Hematopoietic multipotent progenitor cell treated with erythropoietin and hydrocortisone succinate and interleukin-3 and kit ligand, for 15 days (in vitro differentiated cells): ENCODE measurements at places on chromosomes 3 and 15.

DNA sequence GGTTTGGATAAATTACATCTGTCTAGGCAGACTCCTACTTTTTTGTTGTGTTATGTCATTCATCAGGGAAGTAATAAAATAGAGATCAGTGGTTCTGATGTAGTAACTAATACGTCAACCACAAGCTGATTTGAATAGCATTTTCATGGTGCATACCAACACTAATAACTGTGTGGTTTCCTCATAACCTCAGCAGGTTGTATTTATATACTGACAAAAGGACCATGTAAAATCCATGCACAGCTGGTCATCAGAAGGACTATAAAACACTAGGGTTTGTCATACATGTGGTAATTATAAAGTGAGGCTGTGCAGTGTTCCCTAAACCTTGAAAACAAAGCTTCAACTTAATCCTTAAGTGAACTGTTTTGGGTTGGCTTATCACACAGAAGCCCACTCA is 216.8 kb upstream of the RBMS3 start:
- no peak for DNase-seq

DNA sequence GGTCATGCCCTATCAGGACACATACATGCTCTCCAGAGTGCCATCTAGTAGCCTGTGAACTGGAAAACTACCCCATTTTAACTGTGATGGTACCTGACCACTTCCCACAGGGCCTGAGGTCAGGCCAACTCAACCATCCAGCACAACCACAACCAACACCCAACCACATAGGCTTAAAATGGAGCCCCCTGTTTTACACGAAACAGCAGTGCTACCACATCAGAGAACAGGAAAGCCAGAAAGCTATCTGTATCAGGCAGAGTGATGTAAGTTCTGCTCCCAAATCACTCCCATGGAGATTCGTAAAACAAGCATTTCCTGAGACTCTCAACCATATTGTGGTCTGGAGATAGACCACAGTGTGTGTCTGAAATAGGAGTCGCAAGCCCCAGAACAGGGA is 1017.3 kb upstream of the EPHA6 start:
- DNase-seq, result no peak

DNA sequence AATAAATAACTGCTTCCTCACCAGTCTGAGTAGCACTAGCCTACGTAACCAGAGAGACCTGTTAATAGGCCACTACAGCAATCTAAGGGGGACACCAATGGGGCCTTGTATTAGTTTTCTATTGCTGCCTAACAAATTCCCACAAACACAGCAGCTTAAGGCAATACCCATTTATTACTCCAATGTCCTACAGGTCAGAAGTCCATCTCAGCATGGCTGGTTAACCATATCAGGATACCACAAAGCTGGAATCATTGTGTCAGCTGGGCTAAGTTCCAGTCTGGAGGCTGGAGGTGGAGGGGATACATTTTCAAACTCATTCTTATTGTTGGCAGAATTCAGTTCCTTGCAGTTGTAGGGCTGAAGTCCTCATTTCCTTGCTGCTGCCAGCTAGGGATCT is 331.9 kb downstream of the ULK4 start:
- no peak for DNase-seq

DNA sequence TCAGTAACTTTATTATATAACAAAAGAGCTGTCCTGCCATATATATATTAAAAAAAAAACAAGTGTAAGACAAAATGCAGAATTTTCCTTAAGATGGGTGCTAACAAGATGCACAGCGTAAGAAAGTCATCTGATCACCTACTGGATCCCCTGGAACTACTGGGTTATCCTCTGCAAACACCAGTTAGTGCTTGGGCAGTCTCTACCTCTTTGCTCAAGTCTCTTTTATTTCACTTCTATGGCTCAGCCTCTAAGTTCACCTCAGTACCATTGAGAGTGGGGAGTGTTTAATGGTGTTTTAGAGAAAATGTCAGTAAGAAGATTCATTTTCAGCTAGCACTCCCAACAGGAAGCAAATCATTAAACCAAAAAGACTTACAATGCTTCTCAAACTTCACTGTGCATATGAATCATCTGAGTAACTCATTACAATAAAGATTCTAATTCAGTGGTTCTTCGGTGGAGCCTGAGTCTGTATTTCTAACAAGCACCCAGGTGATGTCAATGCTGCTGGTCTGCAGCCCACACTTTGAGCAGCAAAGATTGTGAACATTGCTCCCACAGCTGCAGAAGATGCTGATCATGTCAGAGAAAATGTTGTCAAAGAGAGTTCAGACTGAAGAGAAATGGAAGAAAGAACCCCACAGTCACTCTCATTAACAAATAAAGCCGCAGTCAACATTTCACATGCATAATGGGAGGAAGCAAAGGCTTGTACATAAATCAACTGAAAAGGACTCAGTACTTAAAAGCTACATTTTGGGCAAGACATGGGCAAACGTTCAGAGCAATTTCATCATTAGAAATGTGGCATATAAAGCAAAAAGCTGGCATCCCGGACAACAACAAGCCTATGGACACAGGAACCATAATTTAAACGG is 227.1 kb upstream of the ATP11B start:
- no peak for DNase-seq

DNA sequence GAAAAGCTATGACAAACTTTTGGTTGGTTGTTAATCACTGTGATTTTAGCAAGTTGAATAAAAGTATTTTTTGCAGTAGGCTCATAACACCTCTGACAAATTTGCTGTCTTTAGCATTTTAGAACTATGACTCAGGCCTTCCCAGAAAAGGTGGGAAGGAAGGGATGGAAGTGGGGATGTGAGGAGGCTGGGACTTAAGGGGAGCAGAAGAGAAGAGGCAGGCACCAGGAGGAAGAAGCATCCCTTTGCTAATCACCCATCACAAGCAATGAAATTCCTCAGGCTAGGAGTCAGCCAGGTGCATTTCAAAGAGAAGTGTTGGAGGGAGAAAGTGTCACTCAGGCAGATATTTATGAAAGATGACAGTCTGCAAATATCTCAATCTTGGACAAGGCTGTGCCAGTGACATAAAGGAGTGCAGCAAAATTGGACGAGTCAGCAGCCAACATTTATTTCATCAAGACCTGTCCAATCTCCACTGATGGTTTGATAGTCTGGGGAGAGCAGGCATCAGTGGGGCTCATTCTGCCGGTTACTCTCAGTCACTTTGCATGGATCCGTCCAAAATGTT is 337.3 kb upstream of the ARRDC4 start:
- no peak for DNase-seq

GRCh38 chr3:144774897-144775296 is 803.3 kb downstream of the DIPK2A start:
- DNase-seq, result no peak

DNA sequence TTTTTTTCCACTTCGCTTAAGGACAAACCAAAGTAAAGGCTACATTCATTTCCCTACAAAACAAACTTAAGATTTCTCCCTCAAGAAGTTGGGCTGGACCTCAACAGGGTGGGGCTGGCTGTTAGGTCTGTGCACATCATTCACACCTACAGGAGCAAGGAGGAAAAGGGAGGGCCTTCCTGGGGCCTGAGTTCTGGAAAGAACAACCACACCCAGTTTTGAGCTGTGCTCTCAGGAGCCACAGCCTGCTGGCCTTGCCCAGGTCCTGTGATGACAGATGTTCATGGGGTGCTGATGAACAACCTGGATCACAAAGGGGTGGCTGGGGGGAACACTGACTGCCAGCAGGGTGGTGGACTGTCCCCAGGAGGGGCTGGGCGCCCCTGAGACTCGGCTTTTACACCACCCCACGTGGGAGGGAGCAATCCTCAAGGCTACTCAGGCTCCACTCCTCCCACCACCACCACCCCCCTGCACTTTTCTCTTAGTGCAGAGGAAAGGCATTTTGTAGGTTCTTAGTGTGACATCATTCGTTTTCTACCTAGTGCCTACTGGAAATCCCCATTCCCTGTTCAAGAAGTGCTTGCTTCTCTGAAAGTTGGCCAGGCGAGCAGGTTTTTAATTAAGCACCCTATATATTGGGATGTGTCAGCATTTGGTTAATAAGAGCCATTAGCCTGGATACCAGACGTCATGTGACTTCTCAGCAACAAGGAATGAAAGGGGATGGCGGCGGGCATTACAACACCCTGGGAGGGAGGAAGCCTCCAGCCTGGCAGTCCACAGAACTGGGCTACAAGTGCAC is 35.7 kb downstream of the CCNB2 start:
- DNase-seq, result no peak

DNA sequence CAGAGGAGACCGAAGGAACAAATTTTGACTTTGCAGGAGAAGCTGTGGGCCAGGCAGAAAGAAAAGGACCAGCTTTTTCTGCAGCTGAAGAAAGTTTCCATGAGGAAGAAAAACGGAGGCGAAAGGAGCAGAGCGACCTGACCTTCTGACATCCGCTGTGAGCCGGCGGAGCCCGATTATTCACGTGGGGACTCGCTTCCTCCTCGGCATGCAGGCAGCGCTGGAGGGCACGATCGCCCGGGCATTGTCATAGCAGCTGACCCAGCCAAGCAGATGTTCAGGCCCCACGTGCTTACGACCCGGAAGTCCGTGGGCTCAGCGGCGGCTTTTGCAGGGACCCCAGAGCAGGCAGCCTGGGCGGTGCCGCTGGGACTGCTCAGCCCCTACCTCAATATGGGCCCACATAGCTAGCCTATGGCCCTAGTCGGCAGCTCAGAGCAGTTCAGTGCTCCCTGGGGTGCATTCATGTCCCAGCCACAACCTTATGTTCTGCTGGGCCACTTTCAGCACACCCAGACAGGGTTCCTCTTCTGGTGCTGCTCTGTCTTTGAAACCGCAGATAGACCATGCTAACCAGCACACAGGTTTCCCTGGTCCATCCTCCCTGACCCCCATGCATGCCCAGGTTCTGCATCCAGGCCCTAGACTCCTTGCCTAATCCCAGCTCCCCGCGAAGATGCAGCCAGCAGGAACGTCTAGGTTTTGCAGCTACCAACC is 10.5 kb upstream of the EIF4A2 start:
- no peak for DNase-seq

DNA sequence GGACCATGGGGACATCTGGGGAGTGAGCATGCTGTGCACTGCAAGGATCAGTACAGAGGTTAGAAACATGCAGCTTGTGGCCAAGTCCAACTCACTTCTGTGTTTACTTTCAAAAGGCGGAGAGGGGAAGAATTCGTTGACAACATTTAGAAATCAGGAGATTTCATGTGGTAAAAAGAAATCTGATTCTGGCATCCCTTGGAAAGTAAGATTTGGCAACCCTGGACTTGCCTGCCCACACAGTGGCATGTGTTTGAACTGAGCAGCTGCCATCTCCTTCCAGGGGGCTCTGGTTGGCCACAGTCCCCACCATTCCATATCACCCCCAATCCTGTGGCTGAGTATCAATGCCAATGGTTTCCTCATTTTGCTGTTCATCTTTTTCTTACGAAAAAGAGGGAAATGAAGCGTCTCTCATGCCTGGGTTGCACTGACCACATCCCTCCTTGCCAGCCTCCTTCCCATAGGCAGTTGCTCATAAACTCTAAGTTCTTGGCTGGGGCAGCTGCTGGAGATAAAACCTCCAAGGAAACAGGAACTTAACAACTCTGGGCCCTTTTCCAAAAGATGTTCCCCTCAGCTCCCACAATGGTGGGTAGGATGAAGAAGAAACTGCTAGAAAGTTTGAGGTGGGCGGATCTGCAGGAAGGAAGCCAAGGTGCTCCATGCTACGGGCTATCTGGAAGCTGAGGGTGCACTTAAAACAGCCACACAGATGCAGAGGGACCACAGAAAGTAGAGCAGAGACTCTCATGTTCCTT is 29.2 kb downstream of the SLC6A11 start:
- no peak for DNase-seq

- no peak for DNase-seq
These were observed 228.8 kb downstream of the ISL2 start for GRCh38 chr15:76565366-76565765.

DNA sequence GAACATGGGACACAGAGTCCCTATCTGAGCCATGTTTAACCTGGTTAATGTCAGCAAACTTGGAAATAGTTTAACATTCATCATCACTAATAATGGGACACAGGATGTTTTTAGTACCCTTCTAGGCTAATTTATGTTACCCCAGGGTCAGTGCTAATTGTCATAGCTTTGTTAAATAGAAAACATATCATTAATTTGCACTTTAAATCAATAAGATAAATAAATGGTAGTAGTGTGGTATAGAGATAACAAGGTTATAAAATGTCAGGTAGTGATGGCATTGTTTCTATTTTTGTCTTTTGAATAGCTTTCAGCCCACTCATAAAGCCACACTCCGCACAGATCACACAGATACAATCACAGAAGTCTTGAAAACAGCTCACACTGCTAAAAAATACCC is 534.9 kb downstream of the MECOM start:
- DNase-seq, result no peak

GRCh38 chr3:89847955-89848354 is 740.5 kb downstream of the EPHA3 start:
- no peak for DNase-seq

GRCh38 chr3:182702216-182702615 is 91.1 kb upstream of the ATP11B start:
- no peak for DNase-seq

DNA sequence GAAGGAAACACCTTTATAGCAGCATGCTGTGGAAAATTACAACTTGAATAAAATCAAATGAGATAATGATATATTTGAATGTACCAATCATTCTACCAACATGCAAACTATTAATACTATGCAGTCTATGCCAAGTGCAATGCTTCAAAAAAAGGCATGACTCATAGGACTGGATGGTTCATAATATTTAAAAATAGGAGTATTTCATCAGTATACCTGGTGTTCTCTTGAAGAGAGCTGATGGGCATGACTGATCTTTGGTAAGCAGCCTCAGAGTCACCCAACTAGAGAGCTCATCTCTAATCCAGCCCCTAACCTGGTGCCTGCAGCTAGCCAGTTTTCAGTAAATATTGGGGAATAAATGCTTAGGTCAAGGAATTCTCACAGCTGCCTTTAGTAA is 434.7 kb upstream of the ARRDC4 start:
- DNase-seq, result no peak

- DNase-seq, result no peak
These were observed 15.3 kb downstream of the ZMAT3 start for GRCh38 chr3:179056326-179056725.

DNA sequence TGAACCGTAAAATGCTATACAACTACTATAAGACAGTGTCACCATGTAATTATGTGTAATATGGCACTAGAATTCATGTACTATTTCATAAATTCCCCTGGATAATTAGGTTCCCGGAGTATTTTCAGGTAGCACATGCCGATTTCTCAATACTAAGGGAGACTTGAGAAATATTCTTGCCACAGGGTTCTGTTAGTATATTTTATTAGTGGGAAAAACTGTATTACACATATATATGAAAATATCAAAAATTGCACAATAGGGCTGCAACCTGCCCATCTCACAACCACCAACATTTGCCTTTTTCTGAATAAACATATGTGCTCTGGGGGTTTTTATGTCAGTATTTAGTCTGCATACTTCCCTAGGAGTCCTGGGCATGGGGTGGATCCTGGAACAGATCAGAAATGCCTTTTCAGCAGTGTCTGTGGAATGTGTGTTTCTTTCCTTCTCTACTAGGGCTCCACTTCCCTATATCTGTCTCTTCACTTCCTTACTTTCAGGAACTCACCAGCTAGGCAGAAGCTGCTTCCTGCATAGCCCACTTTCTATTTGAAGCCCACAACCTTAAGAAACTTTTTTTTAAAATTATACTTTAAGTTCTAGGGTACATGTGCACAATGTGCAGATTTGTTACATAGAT is 87.5 kb downstream of the RPL39L start:
- DNase-seq, result no peak

- DNase-seq, result no peak
These were observed 266.1 kb downstream of the SLC9A9 start for GRCh38 chr3:143581972-143582722.
